Spleen (tissue), 13 donors: ENCODE measurements at places on chromosomes 7 and 10.

DNA sequence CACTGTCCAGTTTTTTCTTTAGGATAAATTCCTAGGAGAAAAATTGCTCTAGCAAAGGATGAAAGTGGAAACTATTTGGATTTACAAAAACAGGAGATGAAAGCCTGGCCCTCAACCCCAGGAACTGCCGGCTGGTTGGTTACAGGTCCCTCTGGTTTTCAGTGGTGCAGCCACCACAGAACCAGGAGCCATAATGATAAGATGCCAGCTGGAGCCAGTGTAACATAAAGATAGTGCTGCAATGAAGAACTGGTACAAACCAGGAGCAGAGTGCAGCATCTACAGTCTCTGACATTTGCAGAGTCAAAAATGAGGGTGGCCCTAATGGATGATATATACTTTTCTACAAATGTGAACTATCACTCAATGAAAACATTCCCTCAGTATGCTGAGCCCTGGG, 20.4 kb upstream of the NUP42 start:
- DNase-seq: no peak

- DNase-seq: no peak
Observed at GRCh38 chr7:102005933-102006480, 188.6 kb downstream of the CUX1 start.

DNA sequence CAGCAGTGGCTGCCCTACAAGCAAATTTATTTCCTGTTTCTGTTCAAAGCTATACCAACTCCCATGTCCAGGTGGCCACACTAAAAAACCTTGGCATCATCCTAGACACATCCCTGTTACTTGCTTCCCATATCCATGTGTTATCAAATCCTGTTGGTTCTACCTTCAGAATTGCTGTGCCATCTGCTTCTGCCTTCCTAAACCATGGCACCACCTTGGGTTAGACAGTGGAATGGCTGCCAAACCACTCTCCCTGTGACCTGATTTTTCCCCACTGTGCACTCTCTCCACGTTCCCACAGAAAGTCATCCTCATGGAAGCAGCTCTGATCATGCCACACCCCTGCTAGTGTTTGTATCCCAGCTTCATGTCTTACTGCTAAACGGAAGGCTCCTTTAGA, 697.6 kb upstream of the GALNT17 start:
- no peak for DNase-seq

DNA sequence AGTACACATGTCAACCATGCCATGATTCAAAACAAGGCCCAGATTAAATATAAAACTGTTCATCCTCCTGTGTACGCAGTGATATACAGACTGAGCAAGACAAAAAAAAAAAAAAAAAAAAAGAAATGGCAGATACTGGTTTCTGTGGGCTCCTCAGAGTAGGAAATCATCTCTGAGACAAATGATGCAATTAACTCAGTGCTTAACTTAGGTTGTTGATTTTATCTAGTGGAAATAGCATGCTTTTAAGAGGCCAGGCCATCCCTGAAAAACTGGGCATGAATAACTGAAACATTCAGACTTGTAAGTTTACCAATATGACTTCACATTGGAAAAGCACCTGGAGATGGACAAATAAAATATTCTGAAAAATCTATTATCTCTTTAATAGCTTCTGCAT, 69.0 kb downstream of the DKK1 start:
- no peak for DNase-seq

GRCh38 chr7:37411444-37412034, 37.1 kb downstream of the ELMO1 start:
- no peak for DNase-seq

- no peak for DNase-seq
Observed at GRCh38 chr10:65742906-65743305, 1182.9 kb upstream of the LRRTM3 start.

DNA sequence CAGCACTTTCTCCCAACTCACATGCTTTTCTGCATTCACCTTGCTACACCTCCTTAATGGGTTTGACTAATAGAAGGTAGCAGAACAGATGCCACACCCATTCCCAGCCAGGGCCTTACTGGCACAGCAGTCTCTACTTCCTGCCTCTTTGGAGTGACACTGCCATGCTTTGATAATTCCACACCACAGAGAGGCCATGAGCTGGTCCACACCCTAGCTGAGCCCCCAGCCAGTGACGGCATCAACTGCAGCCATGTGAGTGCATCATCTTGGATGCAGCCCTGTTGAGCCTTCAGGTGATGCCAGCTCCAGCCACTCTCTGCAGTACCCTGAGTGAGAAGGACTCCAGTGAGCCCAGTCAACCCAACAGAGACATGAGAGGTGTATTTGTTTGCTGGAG, 27.5 kb upstream of the EZH2 start:
- no peak for DNase-seq

DNA sequence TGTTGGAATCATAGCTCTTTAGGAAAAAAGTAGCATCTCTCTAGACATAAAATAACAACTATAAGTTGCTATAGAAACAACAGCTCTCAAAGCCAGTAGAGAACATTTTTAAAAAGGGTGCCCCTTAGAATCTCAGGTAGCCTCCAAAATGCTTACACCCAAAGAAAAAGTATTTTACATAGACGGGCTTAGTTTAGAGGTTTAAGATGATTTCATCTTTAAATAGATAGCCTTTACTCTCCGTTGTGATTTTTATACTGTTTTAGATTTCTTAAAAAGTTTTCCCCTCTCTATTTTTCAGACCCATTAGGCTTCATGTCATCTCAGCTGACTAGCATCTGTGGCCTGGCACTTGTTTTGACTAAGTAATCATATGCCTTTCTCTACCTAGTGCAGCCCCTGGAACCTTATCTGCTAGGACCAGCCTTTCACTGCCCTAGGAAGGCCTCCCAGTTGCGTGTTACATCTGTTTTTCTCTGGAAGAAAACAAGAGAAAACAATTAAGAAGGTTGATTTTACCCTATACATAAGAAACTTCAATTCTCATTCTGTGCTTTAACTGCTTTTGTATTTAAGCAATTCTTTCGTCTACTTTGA, 6.9 kb upstream of the BPGM start:
- no peak for DNase-seq

- no peak for DNase-seq
Observed at GRCh38 chr10:96339956-96340904, 18.6 kb downstream of the OPALIN start.

GRCh38 chr7:133987582-133987981, 139.6 kb upstream of the LRGUK start:
- no peak for DNase-seq

DNA sequence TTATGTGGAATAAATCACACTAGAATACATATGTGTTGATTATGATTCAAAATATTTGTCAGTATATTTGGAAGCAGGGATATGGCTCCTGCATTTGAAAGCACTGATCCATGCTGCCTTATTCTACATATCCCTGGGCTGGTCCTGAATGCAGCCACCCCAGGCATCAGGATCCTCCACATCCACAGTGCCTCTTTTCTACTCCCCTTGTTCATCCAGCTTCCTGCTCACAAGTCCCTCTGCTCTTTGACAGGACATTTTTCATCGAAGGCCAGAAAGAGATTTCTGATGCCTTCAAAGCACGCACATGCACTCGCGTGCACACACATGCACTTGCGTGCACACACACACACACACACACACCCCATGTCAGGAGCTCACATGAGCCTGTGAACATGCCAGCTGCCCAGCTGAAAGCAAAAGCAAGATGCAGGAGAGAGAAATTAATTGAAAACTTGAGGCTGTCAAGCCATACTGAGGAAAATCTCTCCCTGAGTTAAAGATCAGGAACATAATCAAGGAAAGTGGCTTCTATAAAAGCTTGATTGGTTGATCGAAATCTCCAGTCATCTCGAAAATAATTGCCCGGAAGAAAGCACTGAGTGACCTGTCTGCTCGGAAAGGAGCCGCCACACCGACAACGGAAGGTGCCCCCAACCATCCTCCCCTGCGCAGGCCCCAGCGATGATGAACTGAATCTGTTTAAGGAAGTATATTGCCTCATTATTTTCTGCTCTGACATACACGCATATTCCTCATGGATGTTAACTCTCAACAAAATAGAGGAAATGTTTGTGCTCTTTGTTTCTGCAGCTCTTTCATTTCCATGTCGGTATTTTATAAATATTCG, 104.0 kb upstream of the ARID5B start:
- no peak for DNase-seq

- DNase-seq: no peak
Observed at GRCh38 chr10:92011560-92012214, 88.1 kb downstream of the BTAF1 start.

- DNase-seq: no peak
Observed at GRCh38 chr7:65269150-65269856, 104.4 kb upstream of the ZNF92 start.

GRCh38 chr10:89440226-89441009, 26.1 kb downstream of the IFIT5 start:
- no peak for DNase-seq

DNA sequence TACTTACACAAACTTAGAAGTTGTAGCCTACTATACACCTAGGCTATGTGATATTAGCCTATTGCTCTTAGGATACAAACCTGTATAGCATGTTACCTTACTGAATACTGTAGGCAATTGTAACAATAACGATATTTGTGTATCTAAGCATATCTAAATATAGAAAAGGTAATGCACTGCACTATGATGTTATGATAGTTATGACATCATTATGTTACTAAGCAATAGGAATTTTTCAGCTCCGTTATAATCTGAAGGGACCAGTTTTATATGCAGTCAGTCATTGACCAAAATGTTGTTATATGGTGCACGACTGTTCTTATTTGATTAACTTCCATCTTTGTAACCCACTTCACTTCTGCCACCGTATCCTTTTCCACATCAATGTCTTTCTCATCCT, 62.0 kb downstream of the CCSER2 start:
- no peak for DNase-seq

- no peak for DNase-seq
Observed at GRCh38 chr10:7457478-7458316, 46.9 kb upstream of the SFMBT2 start.

DNA sequence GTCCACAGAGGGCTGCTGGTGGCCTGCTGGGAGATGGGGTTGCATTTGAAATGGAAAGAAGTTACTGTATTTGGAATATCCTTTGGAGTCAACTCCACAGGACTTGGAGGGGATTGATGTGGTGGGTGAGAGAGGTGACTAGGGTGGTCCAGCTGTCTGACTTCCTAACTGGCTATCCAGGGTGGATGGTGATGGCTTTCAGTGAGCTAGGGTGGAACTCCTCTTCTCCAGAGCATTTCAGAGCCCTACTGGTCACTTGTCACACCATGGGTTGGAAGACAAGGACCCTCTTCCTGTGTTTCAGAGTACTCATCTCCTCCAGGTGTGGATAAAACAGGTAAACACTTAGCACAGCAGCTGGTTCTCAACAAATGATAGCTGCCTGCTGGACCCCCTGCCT, 3.3 kb upstream of the ADAMTS14 start:
- no peak for DNase-seq

DNA sequence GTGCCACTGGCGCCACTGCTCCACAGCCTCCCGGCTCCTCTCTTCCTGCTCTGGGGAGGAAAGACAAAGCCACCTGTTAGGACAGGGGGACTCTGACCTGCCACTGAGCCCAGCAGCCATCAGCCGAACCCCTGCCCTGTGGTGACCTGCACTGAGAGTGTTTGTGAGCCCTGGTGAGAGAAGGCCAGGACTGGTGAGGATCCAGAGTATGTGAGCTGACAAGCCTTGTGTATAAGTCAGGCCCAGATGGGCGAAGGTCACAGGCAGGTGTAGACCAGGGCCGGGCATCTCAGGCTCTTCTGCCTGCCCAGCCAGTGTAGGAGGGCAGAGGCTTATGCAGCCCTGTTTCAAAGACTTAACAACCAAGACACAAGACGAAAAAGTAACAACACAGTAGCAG, 12.0 kb downstream of the UCMA start:
- DNase-seq: peak; percentile 62

DNA sequence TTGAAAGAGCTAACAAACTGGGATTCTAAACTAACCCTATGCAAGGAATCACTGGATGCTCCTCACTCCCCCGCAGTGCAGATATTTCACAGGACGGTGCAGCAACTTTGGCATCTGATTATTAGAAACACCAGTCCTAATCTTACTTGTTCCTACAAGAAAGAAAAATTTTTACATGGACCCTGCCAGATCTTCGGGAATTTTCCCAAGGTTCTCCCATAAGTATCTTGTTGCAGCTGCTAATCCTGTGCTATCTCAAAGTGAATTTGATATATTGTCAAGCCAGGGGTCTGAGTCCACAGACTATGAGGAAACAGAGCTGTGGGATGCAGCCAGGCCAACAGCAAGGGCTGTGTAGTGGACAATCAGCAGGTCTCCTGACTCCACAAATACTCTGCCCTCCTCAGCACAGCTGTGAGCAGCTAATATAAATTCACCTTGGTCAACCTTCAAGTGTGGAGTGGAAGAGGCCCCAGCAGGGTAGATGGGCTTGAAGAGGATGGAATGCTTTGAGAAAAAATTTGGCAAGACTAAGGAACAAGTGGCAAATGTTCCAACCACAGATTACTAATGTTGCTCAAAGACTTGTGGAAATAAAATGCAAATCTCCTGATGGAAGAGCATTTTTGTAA, 25.6 kb downstream of the VSTM4 start:
- DNase-seq: no peak

GRCh38 chr10:43692051-43692825, 43.6 kb upstream of the ZNF32 start:
- DNase-seq: peak; percentile 54

GRCh38 chr7:10704653-10705052, 269.0 kb upstream of the PHF14 start:
- no peak for DNase-seq

- no peak for DNase-seq
Observed at GRCh38 chr10:23974746-23975272, 234.1 kb upstream of the KIAA1217 start.

DNA sequence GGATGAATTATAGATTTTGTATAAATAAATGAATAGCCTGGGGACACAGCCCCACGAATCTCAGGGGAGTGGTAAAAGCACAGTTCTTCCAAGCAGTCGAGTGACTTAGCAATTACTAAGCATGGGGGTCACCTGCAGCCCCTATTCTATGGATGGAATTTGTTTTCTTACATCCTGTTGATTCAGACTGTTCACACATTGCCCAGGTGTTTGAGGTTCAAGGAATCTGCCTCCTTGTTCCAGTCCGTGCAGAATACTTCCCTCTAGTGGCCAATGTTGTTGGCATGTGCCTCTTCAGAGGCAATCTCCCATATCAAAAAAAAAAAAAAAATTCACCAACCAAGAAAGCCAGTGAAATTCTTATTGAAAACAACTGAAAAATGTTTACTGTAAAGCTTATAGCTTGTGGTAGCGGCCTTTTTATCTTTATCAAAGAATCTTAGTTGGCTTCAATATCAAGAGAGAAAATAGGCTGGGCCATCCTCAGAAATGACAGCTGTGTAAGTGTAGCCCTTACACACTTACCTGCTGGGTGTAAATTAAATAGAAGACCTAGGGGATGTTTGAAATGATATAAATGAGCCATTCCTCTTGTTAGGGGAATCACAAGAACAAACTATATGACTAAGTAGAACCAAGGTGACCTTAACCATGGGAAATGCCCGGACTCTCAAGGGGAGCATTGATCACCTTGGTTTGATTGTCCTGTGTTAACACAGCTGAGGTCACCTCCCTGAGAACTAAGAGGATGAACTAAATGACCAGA, 7.8 kb downstream of the LIPM start:
- no peak for DNase-seq
